Brain pericyte (primary cell): ENCODE measurements at places on chromosomes 2 and 18.

- DNase-seq: no peak
Measured at GRCh38 chr2:5409898-5410381, 282.2 kb upstream of the SOX11 start.

DNA sequence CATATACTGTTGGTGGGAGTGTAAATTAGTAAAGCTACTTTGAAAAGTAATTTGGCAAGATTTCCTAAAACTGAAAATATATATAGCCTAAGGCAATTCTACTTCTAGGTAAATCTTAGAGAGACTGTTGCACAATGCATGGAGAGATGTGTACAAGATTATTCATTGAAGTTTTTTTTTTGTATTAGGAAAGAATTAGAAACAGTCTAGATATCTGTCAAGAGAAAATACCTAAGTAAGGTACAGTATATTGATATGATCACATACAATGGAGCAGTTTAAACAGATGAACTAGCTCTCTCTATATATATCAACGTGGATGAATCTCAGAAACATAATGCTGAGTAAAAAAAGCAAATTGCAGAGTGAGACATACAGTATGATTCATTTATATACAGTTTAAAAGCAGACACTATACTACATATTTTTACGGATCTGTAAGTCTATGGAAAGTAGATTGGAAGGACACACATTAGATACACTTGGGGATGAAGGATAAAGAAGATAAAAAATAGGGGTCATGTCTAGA lies 59.3 kb upstream of the ACVR1 start:
- no peak for DNase-seq

DNA sequence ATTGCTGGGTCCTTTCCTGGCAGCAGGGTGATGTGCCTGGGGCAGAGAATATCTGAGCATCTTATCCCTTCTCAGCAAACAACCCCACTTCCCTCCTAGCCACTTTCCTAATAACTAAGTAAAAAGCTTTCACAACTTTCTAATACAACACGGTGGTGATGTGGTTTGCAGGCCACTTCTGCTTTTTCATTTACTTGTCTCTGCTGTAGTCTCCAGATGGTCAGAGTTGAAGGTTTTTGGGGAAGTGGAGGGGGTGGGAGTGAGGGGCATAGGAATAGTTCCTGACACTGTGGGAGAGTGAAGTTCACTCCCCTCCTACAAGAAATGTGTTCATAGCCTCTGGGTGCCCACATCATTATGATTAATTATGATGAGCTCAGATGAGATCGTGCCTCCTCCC lies 11.6 kb downstream of the OXER1 start:
- no peak for DNase-seq

DNA sequence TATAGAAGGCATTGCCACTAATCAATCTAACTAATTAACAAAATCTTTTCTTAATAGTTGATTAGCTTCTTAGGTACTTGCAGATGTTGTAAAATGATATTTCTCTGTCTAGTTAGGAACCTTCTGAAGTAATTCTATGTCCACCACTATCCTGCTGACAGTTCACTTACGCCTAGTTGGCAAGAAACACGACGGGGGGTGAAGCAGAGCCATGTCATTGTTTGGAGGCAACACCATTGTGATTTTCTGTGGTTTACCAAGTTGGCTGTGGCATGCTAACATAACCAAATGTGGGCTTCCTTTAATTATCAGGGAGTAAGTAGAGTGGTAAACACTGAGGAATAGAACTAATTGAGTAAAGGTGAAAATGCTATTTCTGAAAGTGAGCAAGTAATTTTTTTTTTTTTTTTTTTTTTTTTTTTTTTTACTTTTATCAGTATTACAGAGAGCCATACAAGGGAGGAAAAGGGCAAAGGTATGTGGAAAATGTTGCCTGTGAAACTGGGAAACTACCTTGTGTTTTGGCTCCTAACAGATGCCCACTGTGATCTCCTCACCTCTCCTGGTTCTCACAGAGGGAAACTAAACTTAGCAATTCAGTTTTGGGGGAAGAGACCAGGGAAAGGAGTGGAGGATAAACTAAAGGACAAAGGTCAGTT lies 126.8 kb downstream of the MEIS1 start:
- no peak for DNase-seq

GRCh38 chr2:122150524-122151280 lies 395.3 kb downstream of the TSN start:
- DNase-seq: no peak

- no peak for DNase-seq
Measured at GRCh38 chr2:165594935-165595255, 125.4 kb downstream of the CSRNP3 start.

DNA sequence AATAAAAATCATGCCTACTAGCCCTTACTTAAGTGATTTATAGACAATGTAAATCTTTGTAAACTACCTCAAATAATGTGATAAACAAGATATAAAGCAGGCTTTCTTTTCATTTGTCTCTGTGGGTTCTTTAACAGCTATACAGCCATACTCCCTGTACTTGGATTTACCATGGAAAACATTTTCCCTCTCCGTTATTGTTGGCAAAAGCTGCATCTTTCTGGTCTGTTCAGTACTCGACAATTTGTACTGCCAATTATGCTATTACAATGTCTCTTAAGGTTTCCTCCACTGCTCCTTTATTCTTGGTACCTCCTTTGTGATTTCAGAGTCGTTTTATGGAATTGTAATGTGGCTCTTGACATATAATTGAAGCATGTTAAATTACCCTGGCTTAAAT lies 426.3 kb upstream of the PKDCC start:
- no peak for DNase-seq
